ENCODE measurements at places on chromosomes 16 and 17. TPM values are rescaled to one million over a fixed set of nuclear protein-coding genes. Genes with fewer than 3 reads are reported as not detected.

DNA sequence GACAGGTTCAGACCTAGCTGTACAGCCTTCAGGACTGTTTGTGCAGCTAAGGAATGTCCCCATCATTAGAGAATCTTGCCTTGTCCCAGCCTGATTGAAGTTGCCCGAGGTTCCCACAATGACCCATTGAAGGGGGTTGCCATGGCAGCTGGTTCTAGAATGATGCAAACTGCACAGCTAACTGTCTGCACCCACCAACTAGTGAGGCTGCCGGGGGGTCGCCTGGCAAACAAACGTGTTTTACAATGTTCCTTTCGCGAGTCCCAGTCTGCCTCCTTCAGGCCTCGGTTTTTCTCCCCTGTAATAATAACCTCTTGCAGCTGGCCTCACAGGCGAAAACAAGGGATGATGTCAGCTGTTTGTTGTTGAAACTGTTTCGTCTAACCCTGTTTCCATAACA is 5.5 kb downstream of the C16orf96 start:
- no peak for DNase-seq

- peak; percentile 68 for DNase-seq
These were observed 10.9 kb upstream of the FAM171A2 start for GRCh38 chr17:44374306-44375195.

DNA sequence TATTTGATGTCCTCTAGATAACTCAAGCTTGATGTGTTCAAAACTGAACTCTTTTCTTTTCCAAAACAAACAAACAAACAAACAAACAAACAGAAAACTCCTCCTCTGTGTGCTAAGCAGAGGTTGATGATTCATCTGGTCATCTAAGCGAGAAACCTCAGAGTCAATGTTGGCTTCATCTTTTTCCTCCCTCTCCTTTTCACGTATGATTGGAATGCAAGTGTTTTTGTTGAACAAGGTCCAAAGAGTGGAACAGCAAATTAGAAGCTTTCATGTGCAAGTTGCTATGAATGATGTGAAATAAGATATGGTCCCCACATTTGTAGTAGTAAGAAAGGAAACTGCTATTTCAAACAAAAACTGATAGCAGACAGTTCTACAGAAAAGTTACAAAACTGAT is 52.5 kb downstream of the TBX4 start:
- DNase-seq = no peak

DNA sequence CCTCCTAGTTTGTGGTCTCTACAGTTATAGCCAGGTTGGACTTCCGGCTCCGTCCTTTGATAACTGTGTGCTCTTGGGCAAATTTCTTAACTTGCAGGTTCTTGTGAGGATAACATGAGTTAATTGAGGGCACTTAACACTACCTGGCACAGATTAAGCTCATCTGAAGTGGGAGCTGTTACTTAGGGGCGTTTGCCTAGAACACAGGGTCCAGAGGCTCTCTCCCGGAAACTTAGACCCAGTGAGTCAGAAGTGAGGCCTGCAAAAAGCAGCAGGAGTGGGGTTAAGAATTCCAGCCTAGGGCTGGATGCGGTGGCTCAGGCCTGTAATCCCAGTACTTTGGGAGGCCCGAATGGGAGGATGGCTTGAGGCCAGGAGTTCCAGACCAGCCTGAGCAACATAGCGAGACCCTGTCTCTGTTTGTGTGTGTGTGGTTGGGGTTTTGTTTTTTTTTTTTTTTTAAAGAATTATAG is 1.4 kb downstream of the MVP start:
- DNase-seq = peak; percentile 59

- DNase-seq = no peak
These were observed 60.2 kb upstream of the ARHGAP44 start for GRCh38 chr17:12729086-12729485.

GRCh38 chr17:72565006-72565405 is 444.2 kb downstream of the SOX9 start:
- no peak for DNase-seq

DNA sequence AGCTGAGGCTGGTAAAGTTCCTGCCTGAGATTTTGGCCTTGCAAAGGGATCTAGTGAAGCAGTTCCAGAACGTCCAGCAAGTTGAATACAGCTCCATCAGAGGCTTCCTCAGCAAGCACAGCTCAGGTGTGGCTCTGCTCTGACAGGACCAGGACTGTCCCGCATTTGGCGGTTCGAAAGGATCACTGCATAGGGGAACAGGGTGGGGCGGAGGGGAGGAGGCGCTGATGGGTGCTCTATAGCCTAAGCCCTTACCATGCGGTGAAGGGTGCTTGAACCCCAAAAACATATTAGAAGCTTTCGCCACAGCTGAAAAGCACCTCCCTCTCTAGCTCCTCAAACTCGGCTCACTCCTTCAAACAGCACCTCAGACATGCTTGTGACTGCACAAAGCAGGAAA is 29.9 kb upstream of the ENDOV start:
- no peak for DNase-seq

DNA sequence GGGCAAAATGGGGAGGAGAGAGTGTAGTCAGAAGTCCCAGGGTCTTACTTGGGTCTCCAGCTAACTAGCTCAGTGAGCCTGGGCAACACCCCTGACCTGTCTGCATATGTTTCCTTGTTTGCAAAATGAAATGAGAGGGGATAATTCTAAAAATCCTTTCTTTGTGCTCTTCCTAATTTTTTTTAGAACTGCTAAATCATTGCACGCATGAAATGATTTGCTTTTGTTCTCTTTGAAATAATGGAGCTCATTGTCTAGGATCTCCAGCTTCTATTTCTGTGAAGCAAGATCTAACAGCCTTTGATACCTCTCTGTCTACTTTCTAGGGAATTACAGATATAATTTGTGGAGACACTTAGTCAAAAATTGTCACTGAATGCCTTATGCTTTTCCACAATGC is 181.3 kb downstream of the CDH13 start:
- DNase-seq = no peak

DNA sequence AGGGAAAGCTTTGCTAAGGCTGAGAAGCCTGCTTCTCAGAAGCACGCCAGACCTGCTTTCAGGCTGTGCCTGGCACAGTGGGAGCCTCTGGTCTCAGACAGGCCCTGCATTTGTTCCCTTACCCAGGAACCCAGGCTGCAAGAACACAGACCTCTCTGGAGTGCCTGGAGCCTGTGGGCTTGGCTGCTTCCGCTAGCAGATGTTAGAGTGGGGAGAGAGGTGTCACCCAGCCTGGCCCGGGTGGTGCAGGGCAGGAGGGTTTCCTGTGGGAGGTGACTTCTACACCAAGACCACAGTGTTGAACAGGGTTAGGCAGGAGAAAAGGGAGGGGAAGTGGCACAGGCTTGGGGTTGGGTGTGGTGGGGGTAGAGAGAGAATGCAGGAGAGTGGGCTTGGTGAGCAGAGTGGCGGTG is 35.8 kb upstream of the ADGRG1 start:
- DNase-seq = peak; percentile 61

GRCh38 chr17:74953134-74953687 is 17.5 kb downstream of the OTOP3 start:
- DNase-seq = no peak

DNA sequence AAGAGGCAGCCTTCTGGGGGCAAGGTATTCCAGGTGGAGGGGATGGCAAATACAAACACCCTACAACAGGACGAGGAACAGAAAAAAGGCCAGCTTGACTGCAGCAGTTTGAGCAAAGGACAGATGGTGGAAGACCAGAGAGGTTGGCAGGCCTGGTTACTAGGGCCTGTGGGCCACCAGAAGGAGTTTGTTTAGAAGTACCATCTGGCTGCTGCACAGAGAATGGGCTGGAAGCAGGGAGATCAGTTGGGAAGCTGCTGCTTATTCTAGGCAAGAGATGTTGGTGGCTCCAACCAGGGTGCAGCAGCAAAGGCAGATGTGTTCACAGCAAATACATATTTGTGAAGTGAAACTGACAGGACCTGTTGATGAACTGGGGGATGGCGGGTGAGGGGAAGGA is 2.9 kb upstream of the YPEL2 start:
- DNase-seq = no peak

DNA sequence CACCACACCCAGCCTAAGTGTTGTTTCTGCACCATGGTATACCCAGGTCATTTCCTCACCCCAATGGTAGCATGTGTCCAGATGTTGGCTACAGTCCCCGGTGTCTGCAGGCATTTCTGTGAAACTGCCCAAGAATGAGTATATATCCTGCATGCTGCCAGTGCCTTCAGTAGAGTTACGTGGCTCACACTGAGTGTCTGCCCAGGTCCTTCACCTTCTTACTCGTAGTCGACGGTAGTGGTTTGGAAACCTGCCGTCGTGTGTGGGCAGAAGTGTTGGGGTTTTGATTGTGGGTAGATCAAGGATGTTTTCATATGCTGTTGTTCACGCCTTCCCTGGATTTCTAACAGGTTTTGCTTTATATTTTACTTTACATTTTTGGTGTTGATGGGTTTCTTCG is 16.8 kb downstream of the TCF25 start:
- no peak for DNase-seq

DNA sequence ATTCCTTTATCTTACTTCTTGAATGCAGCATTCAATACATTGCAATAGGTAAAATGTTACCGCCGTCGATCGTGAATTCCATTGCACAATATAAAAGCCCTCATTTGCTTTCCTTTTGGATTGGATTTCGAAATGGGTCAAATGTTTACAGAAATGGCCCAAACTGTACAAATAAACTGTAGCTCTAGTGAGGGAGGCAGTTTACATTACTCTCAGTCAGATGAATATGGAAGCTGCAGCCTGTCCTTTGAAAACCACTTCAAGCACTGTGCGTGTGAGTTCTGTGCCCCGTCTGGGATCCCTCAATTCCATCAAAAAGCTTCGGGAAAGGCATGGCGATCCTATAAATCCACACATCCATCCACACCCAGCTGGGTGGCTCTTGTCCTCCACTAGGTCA is 258.6 kb upstream of the FOXF1 start:
- DNase-seq = no peak

DNA sequence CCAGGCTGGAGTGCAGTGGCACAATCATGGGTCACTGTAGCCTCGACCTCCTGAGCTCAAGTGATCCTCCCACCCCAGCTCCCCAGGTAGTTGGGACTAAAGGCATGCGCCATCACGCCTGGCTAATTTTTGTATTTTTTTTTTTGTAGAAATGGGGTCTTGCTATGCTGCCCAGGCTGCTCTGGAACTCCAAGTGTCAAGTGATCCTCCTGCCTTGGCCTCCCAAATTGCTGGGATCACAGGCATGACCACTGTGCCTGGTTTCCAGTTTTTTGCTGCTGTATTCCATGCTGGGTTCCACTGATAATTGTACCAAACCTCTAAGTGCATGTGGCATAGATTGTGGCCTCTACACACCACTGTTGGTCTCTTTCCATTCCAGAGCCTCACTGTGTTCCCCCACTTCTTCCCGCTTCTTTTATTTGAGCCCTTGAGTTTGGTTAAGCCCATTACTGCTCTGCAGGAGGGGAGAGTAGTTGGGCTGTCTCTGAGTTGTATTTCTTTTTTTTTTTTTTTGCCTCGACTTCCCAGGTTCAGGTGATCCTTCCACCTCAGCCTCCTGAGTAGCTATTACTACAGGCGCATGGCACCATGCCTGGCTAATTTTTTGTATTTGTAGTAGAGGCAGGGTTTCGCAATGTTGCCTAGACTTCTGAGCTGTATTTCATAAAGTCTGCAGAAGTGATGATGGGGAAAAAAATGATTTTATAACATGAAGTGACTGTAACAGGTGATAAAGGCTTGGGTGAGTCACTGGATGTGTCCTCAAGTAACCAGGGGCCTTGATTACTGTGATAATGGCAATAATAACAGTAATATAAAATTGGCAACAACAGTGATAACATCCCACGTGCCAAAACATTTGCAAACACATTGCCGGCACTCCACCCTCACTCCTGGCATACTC is 30.0 kb downstream of the EEF2K start:
- no peak for DNase-seq

DNA sequence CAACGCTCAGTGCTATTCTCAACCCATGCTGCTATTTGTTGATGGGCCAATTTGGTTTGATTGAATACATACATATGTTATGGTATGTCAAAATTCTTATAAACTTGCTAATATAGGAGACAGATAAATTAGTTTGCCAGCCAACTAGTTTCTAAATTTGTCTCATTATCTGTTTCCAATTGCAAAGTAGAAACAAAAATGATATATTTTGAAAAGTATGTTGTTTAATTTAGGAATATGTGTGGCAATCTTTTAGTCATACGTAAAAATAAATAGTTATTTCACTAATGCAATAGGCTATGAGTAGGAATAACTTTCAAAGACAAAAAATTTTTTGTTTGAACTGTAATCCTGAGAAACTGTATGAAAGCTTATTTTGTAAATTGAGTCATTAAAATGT is 210.6 kb upstream of the KCNJ16 start:
- no peak for DNase-seq

DNA sequence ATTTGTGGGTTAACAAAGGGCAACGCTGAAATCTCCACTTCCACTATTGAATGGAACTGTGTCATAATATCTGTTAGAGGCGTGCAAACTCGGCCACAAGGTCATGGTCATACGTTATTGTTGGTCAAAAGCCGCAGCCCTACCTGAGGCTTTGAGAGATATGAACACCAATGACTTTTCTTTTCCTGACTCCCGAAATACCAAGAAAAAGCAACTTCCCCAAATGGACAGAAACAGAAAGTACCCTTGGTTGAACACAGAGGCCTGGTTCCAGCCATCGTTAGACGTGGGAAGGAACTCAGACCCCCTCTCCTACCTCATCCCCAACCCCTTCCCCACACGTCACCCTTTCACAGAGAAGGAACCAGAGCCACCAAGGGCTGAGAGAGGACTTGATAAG is 1.4 kb upstream of the PIK3R5 start:
- no peak for DNase-seq

GRCh38 chr16:28321700-28322411 is 29.5 kb downstream of the SBK1 start:
- no peak for DNase-seq

DNA sequence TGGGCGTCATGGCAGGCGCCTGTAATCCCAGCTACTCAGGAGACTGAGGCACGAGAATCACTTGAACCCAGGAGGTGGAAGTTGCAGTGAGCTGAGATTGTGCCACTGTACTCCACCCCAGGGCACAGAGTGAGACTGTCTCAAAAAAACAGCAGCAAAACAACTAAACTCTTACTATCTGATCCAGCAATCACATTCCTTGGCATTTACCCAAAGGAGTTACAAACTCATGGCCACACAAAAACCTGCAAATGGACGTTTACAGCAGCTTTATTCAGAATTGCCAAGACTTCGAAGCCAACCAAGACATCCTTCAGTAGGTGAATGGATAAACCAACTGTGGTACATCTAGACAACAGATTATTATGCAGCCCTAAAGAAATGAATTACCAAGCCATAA is 4.0 kb downstream of the SIAH1 start:
- no peak for DNase-seq

GRCh38 chr17:39461926-39462569 is 762 bp downstream of the CDK12 start:
- DNase-seq = no peak

The RAC3 gene
- total RNA-seq = 1.4 TPM

The CPNE2 gene
- 13.7 TPM for total RNA-seq

The SLX1A gene
- total RNA-seq = 9.3 TPM

The MT1F gene
- total RNA-seq = 3.5 TPM

The PRSS22 gene
- total RNA-seq = not detected

The CDH11 gene
- 16.6 TPM for total RNA-seq

The ADAMTS18 gene
- total RNA-seq = not detected

The GSDMA gene
- 0.29 TPM for total RNA-seq

The ANKFN1 gene
- total RNA-seq = not detected

The KRT24 gene
- total RNA-seq = not detected

The NXN gene
- 21.8 TPM for total RNA-seq

The PHKB gene
- 63.0 TPM for total RNA-seq

The TEKT1 gene
- total RNA-seq = not detected

The KCNG4 gene
- not detected for total RNA-seq

Data from right cardiac atrium (tissue), 5 donors.